GM04503 (cell line): ENCODE measurements at places on chromosomes 2 and 18.
A peak's percentile ranks its signal among the peaks of the same experiment; 100 is the strongest.

DNA sequence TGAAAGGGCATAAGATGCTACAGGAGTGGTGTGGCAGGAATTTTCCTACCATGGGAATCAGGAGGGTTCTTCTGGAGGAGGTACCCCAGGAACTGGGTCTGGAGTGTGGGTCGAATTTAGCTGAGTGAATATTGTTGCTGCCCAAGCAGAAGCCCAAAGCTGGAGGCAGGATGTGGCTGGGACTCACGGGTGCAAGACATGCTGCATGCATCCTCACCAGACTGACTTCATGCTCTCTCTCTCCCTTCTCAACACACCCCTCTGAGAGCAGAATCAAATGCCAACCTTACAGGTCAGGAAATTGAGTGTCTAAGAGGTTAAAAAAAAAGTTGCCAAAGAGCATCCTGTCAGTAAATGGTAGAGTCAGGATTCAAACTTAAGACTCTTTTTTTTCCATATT, 78.8 kb upstream of the TTC39C start:
- no peak for DNase-seq

- DNase-seq, result peak; percentile 55
These were observed 30.9 kb downstream of the LONRF2 start for GRCh38 chr2:100291152-100291970.

GRCh38 chr2:235007664-235008457, 56.0 kb downstream of the SH3BP4 start:
- DNase-seq, result no peak

DNA sequence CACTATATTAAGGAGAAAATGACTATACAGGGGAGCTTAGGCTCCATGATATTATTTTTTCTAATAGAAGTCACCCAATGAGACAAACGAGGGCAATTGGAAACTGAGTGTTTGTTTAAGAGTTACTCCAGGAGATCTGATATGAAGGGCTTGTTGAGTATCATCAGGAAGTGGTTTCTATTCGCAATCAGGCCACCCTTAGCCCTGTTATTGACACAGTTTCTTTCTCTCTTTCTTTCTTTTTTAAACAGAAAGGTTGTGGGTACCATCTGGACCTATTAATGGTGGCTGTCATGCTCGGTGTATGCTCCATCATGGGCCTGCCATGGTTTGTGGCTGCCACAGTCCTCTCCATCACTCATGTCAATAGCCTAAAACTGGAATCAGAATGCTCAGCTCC, 117.3 kb downstream of the DPP4 start:
- DNase-seq, result no peak

GRCh38 chr2:113148606-113149552, 21.5 kb downstream of the IL1RN start:
- DNase-seq, result no peak

DNA sequence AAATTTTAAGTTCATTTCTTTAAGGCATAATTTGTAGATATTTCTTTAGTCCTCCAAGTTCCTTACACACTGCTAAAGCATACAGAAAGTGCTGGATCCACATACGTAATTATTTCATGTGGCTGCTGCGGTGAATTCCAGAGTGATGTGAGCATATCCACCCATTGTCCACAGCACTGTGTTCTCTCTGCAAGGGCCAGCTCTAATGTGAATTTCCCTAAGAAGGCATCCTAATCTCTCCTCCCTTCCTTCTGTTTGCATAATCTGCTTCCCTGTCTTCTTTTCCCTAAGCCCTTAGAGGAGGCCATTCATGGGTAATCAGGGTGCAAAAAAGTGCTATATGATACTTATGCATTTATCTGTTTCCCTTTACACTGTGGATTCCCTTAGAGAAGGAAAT, 57.2 kb downstream of the COBLL1 start:
- DNase-seq, result no peak
